Pancreas (tissue), 10 donors: ENCODE measurements at places on chromosomes 16 and 17. TPM values are rescaled to one million over a fixed set of nuclear protein-coding genes. Genes with fewer than 3 reads are reported as not detected.

DNA sequence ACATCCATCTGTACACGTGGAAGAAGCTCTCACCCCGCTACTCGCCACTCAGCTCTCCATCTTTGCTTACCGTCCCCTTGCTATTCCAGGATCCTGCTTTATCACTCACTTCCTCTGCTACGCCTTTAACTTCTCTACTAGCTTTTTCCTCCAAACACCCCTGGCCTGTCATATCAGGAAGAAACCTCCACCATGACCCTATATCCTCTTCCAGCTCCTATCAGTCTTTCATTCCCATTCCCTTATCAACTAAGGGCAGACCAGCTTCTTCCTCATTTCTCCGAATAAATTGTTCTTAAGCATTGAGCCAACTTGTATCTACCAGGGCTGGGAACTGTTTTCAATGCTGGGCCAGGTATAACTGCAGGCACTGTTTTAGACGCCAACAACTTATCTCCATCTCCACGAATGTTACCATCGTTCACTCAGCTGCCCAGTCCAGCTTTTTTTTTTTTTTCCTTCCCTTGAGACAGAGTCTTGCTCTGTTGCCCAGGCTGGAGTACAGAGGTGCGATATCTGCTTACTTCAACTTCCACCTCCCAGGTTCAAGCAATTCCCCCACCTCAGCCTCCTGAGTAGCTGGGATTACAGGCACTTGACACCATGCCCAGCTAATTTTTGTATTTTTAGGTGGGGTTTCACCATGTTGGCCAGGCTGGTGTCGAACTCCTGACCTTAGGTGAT is 4.3 kb downstream of the IQCK start:
- no peaks in the 10 kb centered on the region for H3K27me3 ChIP-seq
- H3K4me3 ChIP-seq = no peak overlapping the region
- H3K36me3 ChIP-seq = no peaks in the 10 kb centered on the region
- no peak overlapping the region for H3K27ac ChIP-seq

- no peak overlapping the region for H3K4me3 ChIP-seq
- H3K36me3 ChIP-seq = no peaks in the 10 kb centered on the region
- no peaks in the 10 kb centered on the region for H3K4me1 ChIP-seq
- H3K27me3 ChIP-seq = no peaks in the 10 kb centered on the region
- no peak for DNase-seq
These were observed 5.7 kb upstream of the SULT1A2 start for GRCh38 chr16:28602529-28602928.

DNA sequence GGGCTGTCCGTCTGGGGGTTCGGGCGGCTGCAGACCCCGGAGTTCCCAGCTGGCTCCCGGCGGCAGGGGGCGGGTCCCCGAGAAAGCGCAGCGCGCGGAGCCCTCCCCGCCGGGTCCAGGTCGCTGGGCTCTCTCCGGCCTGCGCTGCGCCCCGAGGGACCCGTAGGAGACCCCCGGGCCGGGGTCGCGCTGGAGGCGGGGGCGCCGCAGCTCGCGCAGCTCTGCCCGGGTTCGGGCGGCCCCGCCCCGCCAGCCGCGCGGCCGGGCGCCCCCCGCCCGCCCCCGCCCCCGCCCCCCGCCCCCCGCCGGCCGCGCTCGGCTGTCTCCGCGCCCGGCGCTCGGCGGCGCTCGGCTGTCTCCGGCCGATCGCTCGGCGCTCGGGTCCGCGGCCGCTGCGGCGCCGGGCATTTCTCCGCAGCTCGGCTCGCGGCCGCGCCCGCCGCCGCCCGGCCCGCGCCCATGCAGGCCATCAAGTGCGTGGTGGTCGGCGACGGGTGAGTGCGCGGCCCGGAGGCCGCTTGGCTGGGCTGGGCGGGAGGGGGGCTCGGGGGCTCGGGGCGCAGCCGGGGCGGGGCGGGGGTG is at the start of gene RAC3:
RAC3 (plus strand) TSS at position 376 of the 582 bp plus-strand sequence; CDS start at position 460, 84 bp downstream.
- no peak for DNase-seq
- H3K4me1 ChIP-seq = peaks cover 9% of the 10 kb centered on the region
- peak within 1 kb of the TSS; percentile 15 for H3K4me3 ChIP-seq
- H3K27ac ChIP-seq = no peak within 1 kb of the TSS
- no peaks in the 10 kb centered on the region for H3K27me3 ChIP-seq
- no peaks in the 10 kb centered on the region for H3K36me3 ChIP-seq

GRCh38 chr16:49564496-49565229 is 191.1 kb downstream of the C16orf78 start:
- H3K4me1 ChIP-seq = no peaks in the 10 kb centered on the region
- no peak for DNase-seq
- H3K4me3 ChIP-seq = no peak overlapping the region
- no peaks in the 10 kb centered on the region for H3K36me3 ChIP-seq
- no peaks in the 10 kb centered on the region for H3K27me3 ChIP-seq
- no peak overlapping the region for H3K27ac ChIP-seq

- no peaks in the 10 kb centered on the region for H3K4me1 ChIP-seq
- no peak for DNase-seq
- no peaks in the 10 kb centered on the region for H3K27me3 ChIP-seq
- H3K4me3 ChIP-seq = no peak overlapping the region
- no peak overlapping the region for H3K27ac ChIP-seq
These were observed 14.4 kb downstream of the CTRL start for GRCh38 chr16:67917140-67917851.

Gene SPNS2
- 16.5 TPM for total RNA-seq

DNA sequence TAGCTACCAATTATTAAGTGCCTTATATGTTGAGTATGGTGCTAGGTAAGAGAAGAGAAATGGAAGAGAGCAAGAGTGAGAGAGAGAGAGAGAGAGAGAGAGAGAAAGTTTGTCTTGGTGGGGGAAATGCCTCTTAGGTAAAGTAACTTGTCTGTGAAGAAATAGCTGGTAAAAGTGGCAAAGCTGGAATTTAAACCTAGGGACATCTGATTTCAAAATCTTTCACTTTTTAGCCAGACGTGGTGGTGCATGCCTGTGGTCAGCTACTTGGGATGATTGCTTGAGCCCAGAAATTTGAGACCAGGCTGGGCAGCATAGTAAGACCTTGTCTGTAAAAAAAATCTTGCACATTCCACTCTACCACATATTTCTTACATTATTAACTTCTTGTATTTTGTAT is 23.0 kb upstream of the CDR2 start:
- no peak overlapping the region for H3K4me3 ChIP-seq
- no peaks in the 10 kb centered on the region for H3K27me3 ChIP-seq
- H3K27ac ChIP-seq = no peak overlapping the region
- DNase-seq = no peak
- no peaks in the 10 kb centered on the region for H3K36me3 ChIP-seq

DNA sequence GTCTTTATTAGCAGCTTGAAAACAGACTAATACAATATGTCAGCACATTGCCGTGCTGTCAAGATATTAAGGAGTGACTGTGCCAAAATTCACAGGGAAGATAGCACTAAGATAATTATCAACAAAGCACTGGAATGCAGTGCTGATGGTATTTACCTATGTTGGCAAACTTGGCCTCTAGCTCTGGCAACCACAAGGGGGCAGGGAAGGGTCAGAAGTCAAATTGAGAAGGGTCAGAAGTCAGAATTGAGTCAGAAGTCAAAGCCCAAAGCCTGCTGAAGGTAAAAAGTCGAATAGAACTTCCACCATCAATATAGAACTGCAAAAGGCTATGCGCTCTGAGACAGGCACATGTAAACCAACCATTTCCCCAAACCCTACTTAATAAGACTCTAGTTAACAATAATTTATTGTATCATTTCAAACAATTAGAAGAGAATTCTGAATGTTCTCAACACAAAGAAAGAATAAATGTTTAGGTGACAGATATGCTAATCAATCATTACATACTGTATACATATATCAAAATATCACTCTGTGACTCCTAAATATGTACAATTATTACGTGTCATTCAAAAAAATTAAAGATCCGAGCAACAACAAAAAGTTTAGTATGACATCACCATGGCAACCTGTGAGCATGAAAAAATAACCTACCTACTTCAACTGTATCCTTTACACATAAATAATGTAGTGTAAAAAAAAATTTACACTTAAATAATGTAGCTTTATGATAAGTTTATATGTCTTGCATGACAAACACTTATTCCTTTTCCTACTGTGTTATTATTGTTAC is 916.1 kb downstream of the KCNJ2 start:
- H3K36me3 ChIP-seq = no peaks in the 10 kb centered on the region
- no peak for DNase-seq
- no peak overlapping the region for H3K27ac ChIP-seq
- H3K4me3 ChIP-seq = no peak overlapping the region
- no peaks in the 10 kb centered on the region for H3K4me1 ChIP-seq

- no peaks in the 10 kb centered on the region for H3K36me3 ChIP-seq
- peak overlapping the region; percentile 71 for H3K27ac ChIP-seq
- H3K4me3 ChIP-seq = no peak overlapping the region
These were observed 194.7 kb downstream of the XYLT1 start for GRCh38 chr16:17276010-17276530.

Gene GAST
- not detected for total RNA-seq

Gene TMEM114
- total RNA-seq = not detected

- no peaks in the 10 kb centered on the region for H3K27me3 ChIP-seq
- no peaks in the 10 kb centered on the region for H3K4me1 ChIP-seq
- H3K27ac ChIP-seq = no peak overlapping the region
- H3K4me3 ChIP-seq = no peak overlapping the region
- H3K36me3 ChIP-seq = no peaks in the 10 kb centered on the region
These were observed 38.5 kb downstream of the RBFOX3 start for GRCh38 chr17:79572136-79572925.

Gene PLD6
- total RNA-seq = 2.9 TPM

DNA sequence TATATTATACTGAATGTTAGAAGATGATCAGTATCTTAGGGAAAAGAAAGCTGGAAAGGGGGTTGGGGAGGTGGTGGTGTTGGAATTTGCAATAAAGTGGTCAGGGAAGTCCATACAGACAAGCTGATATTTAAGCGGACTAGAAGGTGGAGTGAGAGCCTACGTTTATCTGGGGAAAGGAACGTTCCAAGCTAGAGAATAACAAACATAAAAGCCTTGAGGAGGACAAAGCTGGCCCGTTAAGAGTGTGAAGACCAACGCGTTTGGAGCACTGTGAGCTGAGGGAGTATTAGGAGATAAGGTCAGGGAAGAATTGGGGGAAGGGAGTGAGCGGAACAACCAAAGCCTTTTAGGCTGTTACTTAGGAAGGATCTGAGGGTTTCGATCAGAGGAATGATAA is 1.4 kb downstream of the DDX42 start:
- no peaks in the 10 kb centered on the region for H3K27me3 ChIP-seq
- H3K4me1 ChIP-seq = peaks cover 26% of the 10 kb centered on the region
- no peaks in the 10 kb centered on the region for H3K36me3 ChIP-seq

DNA sequence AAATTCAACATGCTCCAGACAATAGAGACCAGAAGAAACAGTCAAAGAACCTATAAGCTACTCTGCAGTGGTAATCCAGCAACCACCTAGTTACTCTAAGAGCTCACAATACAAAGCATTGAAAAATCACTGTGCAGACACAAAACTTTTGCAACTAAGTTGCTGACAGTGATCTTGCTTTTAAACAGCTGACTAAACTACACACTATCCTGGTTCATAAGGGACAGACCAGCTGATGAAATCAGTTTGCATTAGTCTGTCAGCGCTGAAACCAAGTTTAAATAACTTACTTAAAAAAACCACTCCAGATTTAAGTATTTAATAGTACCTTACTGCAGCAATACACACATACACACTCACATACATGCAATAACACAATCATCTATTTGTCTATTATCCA is 4.6 kb downstream of the VEZF1 start:
- no peak overlapping the region for H3K4me3 ChIP-seq
- peaks cover 27% of the 10 kb centered on the region for H3K4me1 ChIP-seq
- H3K27me3 ChIP-seq = no peaks in the 10 kb centered on the region
- DNase-seq = no peak
- H3K27ac ChIP-seq = no peak overlapping the region
- H3K36me3 ChIP-seq = peaks cover 7% of the 10 kb centered on the region

- peak; percentile 74 for DNase-seq
- H3K27me3 ChIP-seq = no peaks in the 10 kb centered on the region
- H3K36me3 ChIP-seq = no peaks in the 10 kb centered on the region
- H3K4me1 ChIP-seq = peaks cover 6% of the 10 kb centered on the region
- peak overlapping the region; percentile 73 for H3K27ac ChIP-seq
These were observed 677 bp downstream of the SULT1A2 start for GRCh38 chr16:28596115-28596630.
